Omental fat pad (tissue), 4 donors: ENCODE measurements at places on chromosomes 7 and 10.
A peak's percentile ranks its signal among the peaks of the same experiment; 100 is the strongest.

DNA sequence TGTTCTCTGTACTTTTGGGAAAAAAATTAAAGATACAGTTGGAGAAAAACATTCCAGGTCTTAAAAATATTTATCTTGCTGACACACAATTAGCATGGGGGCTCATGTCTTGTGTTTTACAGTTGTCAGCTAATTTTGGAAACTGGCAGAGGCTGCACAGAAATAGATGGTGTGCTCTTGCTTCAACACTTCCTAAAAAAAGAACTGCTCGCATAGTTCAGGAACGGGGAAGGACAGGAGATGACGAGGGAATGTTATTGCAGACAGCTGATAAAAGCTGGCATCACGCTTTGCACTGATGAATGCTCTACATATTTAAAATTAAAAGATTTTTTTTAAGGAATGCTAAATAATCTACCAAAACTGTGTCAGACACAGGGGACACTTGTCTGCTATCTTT is 103.5 kb upstream of the CELF2 start:
- no peak for DNase-seq

DNA sequence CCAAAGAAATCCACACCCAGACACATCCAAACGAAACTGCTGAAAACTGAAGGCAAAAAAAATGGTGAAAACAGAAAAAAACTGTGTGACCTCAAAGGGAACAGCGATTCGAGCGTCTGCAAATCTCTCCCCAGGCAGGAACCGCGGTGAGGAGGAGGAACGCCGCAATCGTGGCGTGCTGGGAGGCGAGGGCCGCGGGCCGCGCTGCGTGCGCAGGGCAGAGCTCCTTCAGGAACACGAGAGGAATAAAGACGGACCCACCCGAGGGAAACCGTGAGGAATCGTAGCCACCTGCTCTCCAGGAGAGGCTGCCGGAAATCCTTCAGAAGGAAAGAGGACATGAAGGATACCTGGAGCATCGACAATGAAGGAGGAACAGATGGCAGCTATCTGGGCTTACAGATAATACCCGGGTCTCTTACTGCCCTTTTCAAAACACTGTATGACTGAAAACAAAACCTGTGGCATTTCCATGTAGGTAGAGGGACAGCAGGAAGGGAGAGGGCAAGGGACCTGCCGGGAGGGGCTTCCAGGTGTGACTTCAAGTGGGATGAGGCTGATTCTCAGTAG is 266.0 kb downstream of the MAD1L1 start:
- no peak for DNase-seq

DNA sequence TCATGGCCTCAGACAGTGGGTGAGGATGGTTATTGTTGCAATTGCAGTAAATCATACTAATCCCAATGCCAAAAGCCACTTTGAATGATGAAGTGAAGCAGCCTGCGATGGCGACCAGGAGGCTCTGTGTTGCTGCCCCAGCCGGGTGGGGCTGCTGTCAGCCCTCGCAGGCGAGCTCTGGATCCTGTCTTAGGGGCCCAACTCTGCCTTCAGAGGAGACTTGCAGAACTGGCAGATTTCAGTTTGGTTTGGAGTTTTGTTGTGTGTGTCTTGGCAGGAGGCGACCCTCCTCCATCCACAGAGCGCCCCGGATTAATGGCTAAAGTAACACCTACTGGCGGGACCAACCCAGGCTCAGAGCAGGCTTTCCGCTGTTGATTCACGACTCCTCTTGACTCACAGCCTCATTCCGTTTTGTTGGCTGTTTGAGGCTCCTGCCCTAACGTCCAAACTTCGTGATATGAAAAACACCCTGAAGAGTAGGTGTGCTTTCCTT is 67.9 kb upstream of the BMPER start:
- no peak for DNase-seq

DNA sequence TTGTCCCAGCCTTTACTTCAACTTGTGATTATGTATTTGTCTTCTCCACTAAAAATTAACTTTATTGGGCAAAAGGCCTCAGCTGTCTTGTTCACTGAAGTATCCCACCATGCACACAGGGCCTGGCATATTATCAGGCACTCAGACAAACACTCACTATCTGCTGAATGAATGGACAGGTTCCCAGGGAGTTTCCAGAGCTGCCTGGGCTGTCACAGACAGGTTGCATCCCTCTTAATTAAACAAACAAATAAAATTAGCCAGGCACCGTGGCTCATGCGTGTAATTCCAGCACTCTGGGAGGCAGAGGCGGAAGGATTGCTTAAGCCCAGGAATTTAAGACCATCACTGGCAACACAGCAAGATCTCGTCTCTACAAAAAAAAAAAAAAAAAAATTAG is 1.5 kb upstream of the TSPAN14 start:
- no peak for DNase-seq

DNA sequence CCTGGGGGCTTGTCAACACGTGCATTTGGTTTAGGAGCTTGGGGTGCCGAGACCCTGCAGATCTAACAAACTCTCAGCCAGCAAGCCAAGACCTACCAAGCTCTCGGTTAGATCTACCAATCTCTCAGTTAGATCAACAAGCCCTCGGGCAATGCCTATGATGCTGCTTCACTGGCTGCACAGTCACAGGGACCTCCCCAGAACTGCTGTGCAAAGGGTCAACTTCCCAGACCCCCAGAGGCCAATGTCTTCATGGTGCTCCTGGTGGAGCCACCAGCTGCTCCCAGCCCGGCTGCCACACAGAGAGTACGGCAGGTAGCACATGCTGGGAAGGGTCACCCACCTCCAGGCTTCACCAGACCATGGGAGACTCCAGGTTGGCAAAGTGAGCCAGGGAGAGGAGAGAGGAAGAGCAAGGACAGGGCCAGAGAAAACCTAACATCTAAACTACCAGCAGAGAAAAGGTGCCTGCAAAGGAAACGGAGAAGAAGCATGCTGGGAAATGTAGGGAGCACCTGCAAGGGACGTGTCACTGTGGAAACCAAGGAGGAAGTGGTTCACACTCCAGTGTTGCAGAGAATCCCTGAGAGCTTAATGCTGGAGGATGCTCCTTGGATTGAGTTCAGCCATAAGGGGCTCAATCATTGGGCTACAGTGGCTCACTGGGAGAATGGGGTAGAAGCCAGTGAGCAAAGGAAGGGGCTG is 51.5 kb upstream of the GDF10 start:
- no peak for DNase-seq

DNA sequence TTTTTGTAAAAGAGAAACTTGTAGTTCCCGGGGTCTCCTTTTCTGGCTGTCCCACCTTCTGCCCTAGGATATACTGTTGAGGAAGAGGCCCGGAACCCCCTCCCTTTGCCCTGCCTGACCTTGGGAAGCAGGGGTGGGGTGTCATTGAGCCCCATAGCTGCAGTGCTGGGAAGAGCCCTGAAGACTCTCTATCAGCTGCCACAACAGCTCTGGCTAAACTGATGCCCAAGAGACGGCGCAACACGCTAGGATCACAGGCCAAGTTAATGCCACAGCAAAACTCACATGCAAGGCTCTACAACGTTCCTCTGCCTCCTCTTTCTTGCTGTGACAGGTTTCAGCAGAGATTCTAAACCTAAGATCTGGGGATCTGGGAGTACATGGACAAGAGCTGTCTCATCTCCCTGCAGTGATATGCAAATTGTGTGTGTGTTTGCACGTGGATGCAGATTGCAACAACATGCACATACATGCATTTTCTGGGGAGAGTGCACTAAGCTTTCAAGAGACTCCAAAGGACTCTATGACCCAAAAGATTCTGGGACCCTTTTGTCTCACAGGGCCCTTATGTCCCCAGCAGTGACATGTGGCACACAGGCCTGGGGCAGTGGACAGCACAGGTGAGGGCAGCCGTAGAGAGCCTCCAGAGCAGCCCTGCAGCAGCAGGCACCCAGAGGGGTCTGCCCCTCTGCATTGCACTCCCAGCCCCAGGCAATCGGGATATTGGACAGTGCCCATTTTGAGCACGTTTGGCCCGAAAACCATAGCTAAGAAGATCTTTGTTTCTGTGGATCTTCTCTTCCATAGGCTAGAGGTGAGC is 2.5 kb downstream of the RASSF4 start:
- peak; percentile 16 for DNase-seq

DNA sequence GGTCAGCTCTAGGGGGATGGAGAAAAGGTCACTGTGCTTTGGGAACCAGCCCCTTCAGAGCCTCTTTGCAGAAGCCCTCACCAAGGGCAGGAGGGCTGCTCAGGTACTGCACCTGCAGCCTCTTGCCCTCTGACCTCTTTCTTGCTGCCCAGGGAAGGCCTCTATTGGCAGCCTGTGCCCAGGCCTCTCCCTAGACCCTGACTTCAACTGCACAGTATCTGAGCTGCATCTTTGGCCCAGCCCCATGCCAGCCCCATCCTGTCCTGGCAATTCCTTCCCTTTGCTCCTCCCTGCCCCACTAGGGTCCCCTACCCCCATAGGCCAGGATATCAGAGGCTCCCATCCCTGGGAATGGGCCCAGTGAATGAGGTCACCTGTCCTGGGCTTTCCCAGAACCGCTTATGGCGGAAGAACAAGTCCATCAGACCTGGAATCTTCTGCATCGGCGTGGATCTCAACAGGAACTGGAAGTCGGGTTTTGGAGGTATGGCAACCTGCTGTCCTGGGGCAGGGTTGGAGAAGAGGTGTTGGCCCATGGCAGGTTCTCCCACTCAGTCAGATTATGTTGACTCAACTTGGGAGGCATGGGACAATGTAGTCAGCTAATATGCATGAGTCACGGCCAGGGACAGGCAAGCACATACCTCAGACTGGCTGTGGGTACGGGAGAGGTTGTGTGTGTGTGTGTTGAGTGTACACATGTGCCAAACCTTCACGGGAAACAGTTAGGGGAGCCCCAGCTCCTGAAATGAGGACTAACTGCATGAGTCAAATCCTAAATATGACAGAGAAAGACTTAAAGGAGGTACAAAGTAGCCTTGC is 17.1 kb upstream of the CPA1 start:
- no peak for DNase-seq

DNA sequence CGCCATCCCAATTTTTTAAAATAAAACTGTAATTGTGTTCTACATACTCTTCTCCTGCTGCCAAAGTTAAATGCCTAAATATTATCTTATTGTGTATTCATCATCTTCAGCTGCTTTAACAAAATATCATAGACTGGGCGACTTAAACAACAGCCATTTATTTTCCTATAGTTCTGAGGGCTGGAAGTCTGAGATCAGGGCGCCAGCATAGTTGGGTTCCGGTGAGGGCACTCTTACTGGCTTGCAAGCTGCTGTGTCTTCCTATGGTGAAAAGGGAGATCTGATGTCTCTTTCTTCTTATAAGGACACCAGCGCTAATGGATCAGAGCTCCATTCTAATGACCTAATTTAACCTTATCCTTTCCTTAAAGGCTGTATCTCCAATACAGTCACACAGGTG is 30.4 kb downstream of the CSTF2T start:
- DNase-seq: no peak

DNA sequence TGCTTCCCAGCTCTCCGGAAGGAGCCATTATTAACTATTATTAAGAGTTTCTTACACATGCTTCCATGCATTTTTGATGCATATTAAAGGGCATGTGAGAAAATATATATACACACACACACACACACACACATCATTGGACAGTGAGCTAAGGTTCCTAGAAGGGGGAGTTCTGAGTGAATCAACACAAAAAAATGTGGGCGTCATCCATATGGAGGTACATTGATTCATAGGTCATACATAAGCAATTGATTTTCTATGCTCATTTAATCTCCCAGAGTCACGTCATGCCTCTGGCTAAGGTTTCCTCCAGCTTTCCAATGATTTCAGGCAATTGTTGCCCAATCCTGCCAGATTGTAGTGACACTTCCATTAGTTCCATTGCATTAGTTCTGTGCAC is 269.4 kb downstream of the DNAJB9 start:
- no peak for DNase-seq

DNA sequence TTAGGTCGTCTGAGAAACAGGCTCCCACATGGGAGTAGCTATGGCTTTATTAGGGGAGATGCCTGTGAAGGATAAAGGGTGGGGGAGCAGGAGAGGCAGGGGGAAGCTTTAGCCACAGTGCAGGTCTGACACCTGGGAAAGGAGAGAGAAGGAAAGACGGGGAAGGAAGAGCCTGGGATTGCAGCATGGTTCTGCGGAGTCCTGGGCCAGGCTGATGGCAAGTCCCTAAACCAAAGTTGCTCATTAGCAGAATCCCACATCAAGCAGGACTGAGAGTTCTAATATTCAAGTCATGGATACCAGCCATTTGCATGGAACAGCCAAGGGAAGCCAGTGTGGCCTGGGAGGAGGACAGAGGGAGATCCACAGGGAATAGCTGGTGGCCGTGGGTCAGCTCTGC is 414.8 kb downstream of the RPS24 start:
- DNase-seq: peak; percentile 19

GRCh38 chr7:111872450-111873325 is 310.4 kb upstream of the IMMP2L start:
- DNase-seq: no peak

- DNase-seq: no peak
These were observed 23.6 kb upstream of the PDK4 start for GRCh38 chr7:95619921-95620320.

DNA sequence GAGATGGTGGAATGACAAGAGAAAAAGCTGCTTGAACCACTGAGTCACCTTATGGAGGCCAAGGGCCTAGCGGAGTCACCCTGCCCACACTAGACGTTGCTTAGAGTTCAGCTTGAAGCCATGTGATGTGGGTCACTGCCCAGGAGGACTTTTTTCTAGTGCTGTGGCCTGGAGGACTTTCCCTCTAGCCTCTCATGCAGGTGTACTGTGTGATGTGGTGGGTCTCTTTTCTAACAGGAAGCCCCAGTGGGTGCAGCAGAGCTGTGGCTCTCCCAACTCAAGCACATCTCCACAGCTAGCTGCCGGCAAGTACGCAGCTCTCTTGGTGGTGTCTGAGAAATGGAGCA is 13.6 kb downstream of the POR start:
- no peak for DNase-seq

GRCh38 chr7:143269251-143269650 is 6.0 kb downstream of the GSTK1 start:
- no peak for DNase-seq

- DNase-seq: no peak
These were observed 11.7 kb downstream of the TBATA start for GRCh38 chr10:70773461-70773860.

GRCh38 chr10:76333326-76333725 is 901.9 kb downstream of the LRMDA start:
- DNase-seq: no peak

DNA sequence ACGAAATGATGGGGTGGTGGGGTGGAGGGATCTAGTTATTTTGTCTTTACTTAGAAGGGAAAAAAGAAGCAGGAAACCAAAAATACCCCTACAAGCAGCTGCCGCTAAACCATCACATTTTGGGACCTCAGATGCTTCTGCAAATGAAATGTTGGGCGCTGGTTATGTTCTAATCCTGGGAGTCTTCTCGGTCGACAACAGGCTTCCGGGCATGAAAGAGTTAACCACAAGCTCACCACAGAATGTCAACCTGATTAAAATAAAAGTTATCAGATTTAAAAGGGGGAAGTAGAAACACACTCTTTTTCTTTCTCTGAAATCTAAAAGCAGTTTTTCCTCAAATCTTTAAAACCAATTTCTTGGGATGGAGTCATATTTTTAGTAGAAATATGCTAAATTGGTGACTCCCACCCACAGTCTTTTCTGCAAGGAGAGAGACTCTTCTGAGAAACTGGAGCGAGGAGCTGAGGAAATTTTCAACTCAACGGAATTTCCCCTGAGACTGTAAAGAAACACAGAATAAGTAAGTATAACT is 16.8 kb downstream of the IL2RA start:
- DNase-seq: no peak
